ENCODE measurements at places on chromosomes 1 and 21.

- no peak for DNase-seq
Measured at GRCh38 chr1:197807739-197808453, 32.6 kb upstream of the DENND1B start.

- DNase-seq: no peak
Measured at GRCh38 chr21:42784276-42784675, 95.1 kb downstream of the WDR4 start.

GRCh38 chr1:207863893-207864535 is 46.9 kb downstream of the CD34 start:
- no peak for DNase-seq

DNA sequence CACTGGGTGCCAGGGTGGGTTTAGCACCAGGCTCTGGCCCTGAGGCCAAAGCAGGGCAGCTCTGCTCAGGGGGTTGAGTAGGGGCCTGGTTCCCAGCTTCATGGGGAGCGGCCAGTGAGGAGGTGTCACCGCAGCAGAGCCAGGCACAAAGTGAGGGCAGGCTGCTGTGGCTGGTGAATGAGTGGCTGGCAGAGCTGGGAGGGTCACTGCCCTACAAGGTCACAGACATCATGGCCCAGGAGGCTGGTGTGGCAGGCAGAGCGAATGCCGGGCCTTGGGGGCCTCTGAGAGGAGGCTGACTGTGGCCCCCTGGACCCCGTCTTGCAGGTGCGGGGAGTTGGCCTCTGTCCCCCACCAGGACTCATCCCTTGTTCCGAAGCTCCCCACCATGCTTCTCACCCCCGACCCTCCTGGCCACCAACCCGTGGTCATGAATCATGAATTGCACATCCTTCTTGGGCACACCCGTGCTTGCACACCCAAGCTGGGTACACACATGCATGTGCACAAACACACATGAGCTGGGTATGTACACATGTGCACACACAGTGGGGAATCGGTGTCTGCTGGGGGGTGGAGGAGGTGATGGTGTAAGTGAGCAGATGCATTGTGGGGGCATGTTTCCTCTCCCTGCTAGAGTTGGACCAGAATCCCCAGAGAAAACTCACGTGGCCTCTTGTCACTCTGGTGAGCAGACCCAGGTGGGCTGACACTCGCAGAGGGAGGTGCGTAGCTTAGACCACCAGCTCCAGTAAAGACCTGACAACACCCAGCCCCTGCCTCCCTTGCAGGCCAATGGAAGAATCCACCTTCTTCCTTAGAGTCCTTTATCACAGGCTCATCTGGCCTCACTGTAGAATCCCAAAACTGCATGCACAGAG is 4.8 kb upstream of the GNB1 start:
- DNase-seq: no peak

DNA sequence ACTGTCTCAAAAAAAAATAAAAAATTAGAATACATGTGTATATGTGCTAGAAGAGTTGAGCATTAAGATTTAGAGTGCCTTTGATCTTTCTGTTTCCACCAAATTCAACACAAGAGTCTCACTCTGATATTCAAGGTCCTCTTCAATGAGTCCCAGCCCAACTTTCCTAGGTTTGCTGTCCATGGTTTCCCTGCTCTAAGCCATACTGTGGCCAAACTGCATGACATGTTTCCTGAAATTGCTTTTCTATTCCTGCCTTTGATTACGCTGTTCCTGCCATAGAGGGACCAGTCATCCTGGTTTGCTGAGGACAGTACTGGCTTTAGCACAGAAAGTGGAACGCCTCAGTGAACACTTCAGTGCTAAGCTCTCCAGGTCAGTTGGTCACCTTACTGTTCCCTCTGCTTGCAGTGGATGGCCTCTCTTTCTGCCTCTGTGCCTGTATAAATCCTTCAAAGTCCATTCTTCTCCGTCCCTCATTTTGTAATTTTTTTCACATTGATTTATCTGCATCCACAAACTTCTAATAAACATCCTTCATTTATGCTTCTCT is 305.9 kb upstream of the PROX1 start:
- DNase-seq: no peak

GRCh38 chr1:215710036-215710898 is 143.2 kb downstream of the KCTD3 start:
- DNase-seq: peak; percentile 23

- no peak for DNase-seq
Measured at GRCh38 chr1:221022331-221022730, 143.1 kb downstream of the HLX start.

DNA sequence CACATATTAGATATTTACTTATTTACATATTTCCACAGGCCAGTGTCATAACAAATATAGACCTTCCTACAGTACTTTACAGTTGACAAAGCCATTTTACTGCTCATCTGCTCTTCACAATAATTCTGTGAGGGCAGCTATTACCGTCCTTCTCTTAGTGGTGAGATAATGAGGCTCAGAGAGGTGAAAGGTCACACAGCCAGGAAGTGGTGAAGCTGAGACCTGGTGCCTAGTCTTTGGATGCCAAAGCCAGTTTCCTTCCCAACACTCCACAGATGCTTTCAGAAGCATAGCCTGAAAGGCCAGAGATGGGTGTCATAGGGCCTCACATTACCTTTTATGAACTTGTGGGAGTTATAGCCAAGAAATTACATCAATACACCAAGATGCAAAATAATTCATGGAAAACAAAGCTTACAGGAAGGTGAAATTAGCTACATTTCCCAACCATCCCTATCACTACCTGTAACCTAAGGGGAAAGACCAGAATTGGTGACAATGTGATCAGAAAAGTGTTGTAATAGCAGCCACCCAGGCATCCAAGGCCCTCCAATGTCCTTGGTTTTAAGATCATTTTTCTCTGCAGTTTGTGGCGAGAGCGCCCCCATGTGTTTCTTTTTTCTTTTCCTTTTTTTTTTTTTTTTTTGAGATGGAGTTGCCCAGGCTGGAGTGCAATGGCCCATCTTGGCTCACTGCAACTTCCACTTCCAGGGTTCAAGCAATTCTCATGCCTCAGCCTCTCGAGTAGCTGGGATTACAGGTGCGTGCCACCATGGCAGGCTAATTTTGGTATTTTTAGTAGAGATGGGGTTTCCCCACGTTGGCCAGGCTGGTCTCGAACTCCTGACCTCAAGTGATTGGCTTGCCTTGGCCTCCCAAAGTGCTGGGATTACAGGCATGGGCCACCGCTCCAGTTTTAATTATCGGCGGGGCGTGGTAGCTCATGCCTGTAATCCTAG is 26.5 kb upstream of the RPL11 start:
- no peak for DNase-seq
